ENCODE measurements at places on chromosomes 5 and 9. TPM values are rescaled to one million over a fixed set of nuclear protein-coding genes. Genes with fewer than 3 reads are reported as not detected.

AMBP gene
- total RNA-seq: 7.1 TPM

IL7R gene
- total RNA-seq: 0.30 TPM

IL13 gene
- total RNA-seq: not detected

PCDHA3 gene
- 1.0 TPM for total RNA-seq

ITK gene
- total RNA-seq: 0.08 TPM

SHC3 gene
- 0.40 TPM for total RNA-seq

MYMK gene
- total RNA-seq: not detected

SLC23A1 gene
- total RNA-seq: 1.3 TPM

PCDHGC4 gene
- not detected for total RNA-seq
